ENCODE measurements at places on chromosomes 13 and 19. TPM values are rescaled to one million over a fixed set of nuclear protein-coding genes. Genes with fewer than 3 reads are reported as not detected.

- no peak for DNase-seq
Observed at GRCh38 chr13:59880468-59880867, 283.3 kb downstream of the DIAPH3 start.

IGFL1 gene
- total RNA-seq = not detected

RPS15 gene
- total RNA-seq = 1,580 TPM

DNA sequence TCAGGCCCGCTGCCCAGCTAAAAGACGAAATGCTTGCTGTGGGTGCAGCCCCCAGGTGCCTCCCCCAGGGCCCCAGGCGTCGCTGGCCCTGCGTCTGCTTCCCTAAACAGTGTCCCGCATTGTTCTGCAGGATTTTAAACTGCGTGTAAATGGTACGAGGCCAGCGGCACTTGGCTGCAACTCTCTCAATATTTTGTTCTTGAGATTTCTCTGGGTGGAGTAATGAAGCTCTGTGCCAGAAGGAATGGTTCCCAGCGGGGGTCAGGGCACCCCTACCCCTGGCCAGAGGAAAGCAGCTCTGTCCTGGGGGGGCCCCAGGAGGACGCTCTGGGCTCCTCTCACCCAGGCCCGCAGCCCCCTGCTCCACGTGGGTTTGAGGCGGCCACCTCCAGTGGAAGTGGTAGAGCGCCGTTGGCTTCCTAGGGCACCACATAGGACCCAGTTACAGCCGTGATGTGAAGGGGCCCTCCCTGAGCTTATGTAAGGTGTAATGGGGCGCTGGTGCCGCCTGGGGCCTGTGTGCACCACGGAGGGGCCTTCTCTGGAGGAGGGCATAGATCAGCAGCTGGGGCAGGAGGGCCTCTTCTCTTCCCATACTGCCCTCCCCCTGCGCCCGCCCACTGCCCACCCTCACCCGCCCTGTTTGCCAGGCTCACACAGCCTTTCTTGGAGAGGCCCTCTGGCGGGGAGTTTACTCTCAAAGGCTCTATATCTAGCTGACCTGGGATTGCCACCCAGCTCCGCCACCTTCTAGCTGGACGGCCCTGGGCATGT, 19.8 kb downstream of the PAK4 start:
- DNase-seq = no peak

DNA sequence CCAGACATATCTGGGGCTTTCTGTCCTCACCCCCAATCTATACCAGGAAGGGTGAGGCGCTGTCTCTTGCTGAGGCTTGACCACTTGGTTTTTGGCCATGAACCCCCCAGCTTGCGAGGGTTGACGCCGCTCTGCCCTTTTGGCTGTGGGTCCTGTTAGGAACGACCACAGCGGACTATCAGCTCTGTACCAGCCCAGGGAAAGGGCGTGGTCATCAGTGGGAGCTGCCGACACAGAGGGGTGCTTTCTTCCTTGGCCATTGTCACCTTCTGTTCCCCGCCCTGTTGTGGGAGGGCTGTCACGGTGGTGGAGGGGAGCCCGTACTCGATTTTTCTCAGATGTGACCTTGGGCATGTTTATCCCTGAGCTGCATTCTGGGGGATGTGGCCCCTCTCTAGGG, 5.7 kb downstream of the DCAF15 start:
- DNase-seq = no peak

CYP2F1 gene
- total RNA-seq = not detected
